Tongue (tissue), 3 donors: ENCODE measurements at places on chromosomes 11 and 22. TPM values are rescaled to one million over a fixed set of nuclear protein-coding genes. Genes with fewer than 3 reads are reported as not detected.

Gene POU2AF1
- 0.72 TPM for total RNA-seq

Gene PHETA2
- 18.6 TPM for total RNA-seq

Gene PCNX3
- 15.8 TPM for total RNA-seq

Gene PIM3
- total RNA-seq: 57.0 TPM

Gene TMA7B
- total RNA-seq: not detected

Gene RIMBP3C
- not detected for total RNA-seq
